ENCODE measurements at places on chromosomes 3 and 15.

- no peak for DNase-seq
Observed at GRCh38 chr3:52210550-52211046, 12.6 kb downstream of the ALAS1 start.

DNA sequence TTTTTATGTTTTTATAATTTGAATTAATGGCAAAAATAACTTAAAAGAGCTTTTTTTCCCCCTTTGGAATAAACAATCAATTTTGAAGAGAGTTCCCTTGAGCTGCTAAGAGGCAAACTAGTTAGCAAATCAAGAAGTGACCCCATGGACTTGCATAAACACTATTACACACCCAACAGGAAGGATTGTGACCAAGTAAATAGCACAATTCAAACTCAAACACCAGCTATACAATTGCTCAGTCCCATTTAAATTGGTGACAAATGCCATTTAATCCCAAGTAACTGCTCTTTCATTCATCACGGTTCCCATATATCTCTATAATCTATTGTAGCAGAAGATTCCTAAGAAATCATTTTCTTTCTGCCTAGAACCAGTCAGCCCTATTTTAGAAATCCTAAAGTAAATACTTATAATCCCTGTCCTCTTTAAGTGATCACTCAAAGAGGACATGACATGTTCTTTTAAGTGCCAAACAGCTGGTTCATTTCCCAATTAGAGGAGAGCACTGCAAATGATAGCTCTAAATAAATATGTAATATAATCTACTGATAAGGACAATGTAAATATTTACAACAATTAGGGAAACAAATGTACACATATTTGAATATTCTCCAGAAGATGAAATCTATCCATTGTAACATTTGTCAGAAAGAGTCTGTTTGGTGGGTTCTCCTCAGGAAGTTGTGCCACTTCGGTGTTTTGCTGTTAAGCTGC is 137.8 kb upstream of the ADAMTS9 start:
- DNase-seq: no peak

- peak; percentile 95 for DNase-seq
Observed at GRCh38 chr3:124780356-124780755, 50.1 kb downstream of the UMPS start.

DNA sequence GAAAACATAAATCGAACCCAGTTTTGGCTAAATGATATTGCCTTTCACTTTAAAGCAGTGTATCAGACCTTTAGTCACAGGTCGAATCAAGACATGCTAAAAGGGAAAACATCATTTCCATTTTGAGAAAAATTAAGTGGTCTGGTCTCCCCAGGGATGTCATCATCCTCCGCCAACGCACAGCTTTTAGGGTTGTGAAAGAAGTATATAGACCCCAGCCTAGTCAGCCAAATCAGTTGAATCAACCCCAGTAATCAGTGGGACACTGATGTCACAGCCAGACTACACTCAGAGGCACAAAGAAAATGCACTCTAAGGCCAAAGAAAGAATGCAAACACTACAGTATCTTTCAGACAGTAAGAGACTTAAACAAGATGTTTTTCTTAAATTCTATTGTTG is 187.4 kb downstream of the ZIC4 start:
- DNase-seq: no peak

- no peak for DNase-seq
Observed at GRCh38 chr3:139770577-139770976, 92.8 kb upstream of the NMNAT3 start.

GRCh38 chr3:120765830-120766493 is 23.4 kb downstream of the GTF2E1 start:
- no peak for DNase-seq

DNA sequence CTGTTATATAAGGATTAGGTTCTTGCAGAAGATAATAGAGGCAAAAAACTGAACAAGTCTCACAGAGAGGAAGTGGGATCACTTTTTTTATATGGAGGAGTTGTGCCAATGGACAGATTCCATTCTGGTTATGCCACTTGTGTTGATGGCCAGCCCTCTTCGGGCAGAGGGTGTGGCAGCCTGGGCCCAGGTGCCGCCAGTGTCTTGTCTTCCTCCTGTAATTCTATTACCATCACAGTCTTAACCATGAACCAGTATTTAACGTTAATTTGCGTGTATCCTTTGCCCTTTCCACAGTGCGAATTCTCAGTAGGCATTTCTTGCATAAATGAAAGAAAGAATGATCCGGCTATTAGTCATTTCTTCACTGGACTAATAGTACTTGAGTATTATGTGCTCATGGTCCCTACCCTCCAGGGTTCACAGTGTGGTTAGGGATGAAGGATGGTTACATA is 7.0 kb upstream of the USP4 start:
- DNase-seq: no peak

DNA sequence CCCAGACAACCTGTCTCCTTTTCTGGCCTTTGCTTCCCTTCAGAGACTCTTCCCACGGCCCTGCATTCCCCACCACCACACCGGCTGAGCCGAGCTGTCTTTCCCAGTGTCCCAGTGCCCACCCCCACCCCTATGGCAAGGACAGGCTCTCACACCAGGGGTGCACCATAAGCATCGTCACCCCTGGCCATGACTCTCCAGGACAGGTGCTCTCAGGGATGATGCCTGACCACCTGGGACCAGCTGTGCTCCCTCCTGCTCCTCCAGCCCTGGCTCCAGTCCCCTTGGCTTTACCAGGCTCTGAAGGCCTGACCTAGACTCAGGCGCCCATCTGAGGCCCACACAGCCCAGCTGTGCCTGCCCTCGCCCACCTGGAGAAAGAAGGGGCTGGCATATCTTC is 17.6 kb upstream of the SEMA3F start:
- DNase-seq: no peak

DNA sequence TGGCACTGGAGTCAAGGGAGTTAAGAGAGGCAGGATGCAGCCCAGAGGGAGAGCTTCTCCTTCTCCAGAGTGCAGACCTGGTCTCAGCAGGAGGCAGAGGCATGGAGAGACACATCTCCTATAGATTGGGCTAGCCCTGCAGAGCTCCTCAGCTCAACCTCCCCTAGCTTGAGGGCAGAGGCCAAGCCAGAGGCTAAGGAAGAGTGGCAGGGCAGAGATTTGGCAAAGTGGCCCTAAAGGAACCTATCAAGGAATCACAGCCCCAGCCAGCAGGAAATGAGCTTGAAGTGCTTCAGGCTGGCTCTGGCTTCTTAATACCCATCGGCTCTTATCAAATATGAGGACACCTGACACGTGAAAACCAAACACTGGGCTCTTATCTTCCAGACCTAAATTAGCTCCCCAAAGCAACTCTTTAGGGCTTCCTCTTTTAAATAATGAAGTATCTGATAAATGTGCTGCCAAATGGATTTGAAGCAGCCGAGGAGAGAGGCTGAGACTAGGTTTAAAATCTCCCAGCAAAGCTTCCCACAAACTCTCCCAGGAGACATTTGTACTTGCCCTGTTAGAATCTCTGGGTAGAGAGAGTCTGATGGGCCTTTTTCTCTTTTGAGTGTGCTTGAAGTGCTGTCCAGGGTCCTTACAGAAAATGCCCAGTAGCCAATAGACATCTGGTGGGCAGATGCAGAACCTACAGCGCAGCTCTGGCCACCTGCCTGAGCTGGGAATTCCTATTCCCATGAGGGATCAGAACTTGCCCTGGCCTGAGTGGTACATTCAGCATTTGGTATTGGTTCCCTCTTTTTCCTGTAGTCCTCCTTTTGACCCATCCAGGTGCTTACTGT is 271.4 kb downstream of the CLSTN2 start:
- peak; percentile 34 for DNase-seq

DNA sequence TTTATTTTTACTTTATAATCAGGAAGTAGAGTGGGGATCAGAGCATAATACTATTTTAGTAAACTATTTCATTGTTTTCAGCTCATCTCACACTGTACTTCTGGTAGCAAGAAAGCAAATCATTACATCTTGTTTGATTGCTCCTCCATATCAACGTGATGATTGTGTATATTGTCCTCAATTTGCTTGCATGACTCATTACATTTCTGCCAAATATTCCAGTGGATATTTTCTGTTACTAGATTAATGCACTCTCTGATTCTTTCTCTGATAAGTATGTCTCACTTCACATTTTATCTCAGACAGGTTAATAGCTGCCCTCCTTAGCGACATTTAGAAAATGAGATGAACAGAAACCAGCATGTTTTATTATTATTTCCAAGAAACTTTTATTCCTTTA is 1145.3 kb downstream of the OTOL1 start:
- no peak for DNase-seq

DNA sequence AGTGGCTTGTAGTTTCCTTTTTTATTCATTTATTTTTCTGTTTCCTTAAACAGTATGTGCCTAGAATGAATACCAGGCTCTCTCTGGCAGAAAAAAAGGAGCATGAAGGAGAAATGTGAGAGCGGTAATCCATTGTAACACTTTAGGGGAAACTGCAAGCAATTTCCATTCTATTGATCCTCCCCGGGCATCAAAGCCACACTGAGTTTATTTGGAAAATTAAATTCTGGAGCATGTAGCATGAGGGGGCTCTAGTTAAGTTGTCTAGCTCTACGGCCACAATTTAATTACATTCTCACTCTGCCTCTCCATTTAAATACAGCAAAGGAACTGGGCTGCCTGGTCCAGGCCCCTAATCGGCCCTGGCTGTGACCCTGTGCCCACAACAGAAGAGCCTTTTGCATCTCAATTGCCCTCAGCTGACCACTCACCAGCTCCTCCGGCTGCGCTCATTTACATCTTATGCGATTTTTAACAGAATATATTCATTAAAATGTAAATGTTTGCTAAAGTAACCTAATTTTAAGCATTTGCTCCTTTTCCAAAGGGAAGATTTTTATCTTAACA is 72.9 kb downstream of the MEGF11 start:
- DNase-seq: no peak

- DNase-seq: peak; percentile 51
Observed at GRCh38 chr3:125003369-125003853, 52.4 kb downstream of the HEG1 start.

DNA sequence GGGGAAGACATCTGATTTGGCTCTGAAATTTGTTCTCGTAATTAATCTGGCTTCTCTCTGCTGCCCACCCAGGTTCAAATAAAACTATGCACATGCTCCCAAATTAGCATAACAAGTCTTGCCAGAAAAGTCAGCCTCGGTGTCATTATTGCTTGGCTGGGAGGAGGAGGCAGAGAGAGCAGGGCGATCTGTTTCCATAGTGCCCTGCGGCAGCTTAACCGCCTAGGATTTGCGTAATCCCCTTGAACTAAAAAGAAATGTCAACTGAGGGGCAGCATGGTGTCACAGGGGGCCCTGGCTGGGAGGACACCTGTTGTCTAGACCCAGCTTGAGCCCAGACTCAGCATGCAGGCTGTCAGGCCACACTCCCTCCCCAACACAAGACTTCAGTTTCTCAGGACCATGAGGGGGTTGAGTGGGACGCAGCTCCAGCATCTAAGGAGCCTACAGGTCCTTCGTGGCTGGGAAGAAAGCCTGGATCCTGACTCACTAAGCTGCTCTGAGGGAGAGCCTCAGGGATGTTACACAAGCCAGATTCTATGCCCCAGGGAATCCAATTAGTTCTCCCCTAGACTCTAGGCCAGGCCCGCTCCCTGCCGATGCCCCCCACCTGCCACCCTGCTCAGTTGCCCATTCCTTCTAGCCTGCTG is 17.3 kb downstream of the MRPS11 start:
- peak; percentile 20 for DNase-seq

Data from astrocyte of the cerebellum (primary cell).